A549 treated with CORT108297 at 1 μM for 4 hours (cell line): ENCODE measurements at places on chromosomes 7 and 10. TPM values are rescaled to one million over a fixed set of nuclear protein-coding genes. Genes with fewer than 3 reads are reported as not detected.

The LIPN gene
- total RNA-seq, result not detected in 5 replicates

The PBLD gene
- total RNA-seq, result 2.5 to 3.7 TPM (median 3.2 TPM) in 5 replicates

The STK31 gene
- 0.49 to 0.82 TPM (median 0.62 TPM) in 5 replicates for total RNA-seq

The AQP1 gene
- 0.36 to 0.55 TPM (median 0.42 TPM) in 5 replicates for total RNA-seq

The HMX2 gene
- 0.08 to 0.14 TPM (median 0.11 TPM) in 4 of 5 replicates, not detected in the other for total RNA-seq

The SSC4D gene
- 0.88 to 1.5 TPM (median 1.1 TPM) in 5 replicates for total RNA-seq

The CDK1 gene
- total RNA-seq, result 81.6 to 104 TPM (median 86.2 TPM) in 5 replicates

The PDZD7 gene
- 0.48 to 1.4 TPM (median 0.92 TPM) in 5 replicates for total RNA-seq

The RBP4 gene
- total RNA-seq, result 5.0 to 10.3 TPM (median 8.8 TPM) in 5 replicates

The NEUROD6 gene
- total RNA-seq, result not detected in 5 replicates

The LIPF gene
- not detected in 5 replicates for total RNA-seq

The TLX1 gene
- total RNA-seq, result 0.05 to 0.06 TPM in 2 of 5 replicates, not detected in the others

The CRHR2 gene
- not detected in 5 replicates for total RNA-seq

The EN2 gene
- total RNA-seq, result 0.48 to 1.0 TPM (median 0.92 TPM) in 5 replicates

The HEPACAM2 gene
- not detected in 5 replicates for total RNA-seq

The PWWP2B gene
- total RNA-seq, result 11.7 to 18.3 TPM (median 17.7 TPM) in 5 replicates

The C7orf57 gene
- 0.14 to 0.57 TPM (median 0.21 TPM) in 5 replicates for total RNA-seq

The TMEM140 gene
- total RNA-seq, result 0.98 to 1.8 TPM (median 1.1 TPM) in 5 replicates

The ZWINT gene
- 80.5 to 104 TPM (median 87.1 TPM) in 5 replicates for total RNA-seq

The OPN4 gene
- not detected in 5 replicates for total RNA-seq

The DYDC2 gene
- 0.05 to 0.07 TPM in 2 of 5 replicates, not detected in the others for total RNA-seq

The WDFY4 gene
- total RNA-seq, result 0.02 to 0.05 TPM in 2 of 5 replicates, not detected in the others
